ENCODE measurements at places on chromosomes 2 and 18.

- DNase-seq, result no peak
These were observed 157.7 kb downstream of the HNMT start for GRCh38 chr2:138121666-138122661.

DNA sequence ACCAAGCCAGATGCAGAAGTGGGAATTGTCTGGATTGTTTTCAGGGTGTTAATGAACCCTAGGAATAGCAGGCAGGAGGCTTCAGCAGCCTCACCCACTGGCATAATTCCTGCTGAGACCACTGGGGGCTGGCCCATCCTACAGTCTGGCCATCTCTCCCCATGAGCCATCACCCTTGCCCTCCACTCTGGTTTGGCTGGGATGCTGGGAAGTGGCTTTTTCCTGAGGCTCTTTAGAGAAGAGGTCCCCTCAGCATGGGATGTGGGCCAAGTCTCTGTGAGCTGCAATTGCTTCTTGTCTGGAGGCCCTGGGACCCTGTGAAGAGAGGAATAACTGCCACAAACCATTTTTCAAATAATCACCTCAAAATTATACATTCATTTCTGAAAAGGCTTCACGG lies 4.0 kb downstream of the TCF7L1 start:
- DNase-seq, result no peak

DNA sequence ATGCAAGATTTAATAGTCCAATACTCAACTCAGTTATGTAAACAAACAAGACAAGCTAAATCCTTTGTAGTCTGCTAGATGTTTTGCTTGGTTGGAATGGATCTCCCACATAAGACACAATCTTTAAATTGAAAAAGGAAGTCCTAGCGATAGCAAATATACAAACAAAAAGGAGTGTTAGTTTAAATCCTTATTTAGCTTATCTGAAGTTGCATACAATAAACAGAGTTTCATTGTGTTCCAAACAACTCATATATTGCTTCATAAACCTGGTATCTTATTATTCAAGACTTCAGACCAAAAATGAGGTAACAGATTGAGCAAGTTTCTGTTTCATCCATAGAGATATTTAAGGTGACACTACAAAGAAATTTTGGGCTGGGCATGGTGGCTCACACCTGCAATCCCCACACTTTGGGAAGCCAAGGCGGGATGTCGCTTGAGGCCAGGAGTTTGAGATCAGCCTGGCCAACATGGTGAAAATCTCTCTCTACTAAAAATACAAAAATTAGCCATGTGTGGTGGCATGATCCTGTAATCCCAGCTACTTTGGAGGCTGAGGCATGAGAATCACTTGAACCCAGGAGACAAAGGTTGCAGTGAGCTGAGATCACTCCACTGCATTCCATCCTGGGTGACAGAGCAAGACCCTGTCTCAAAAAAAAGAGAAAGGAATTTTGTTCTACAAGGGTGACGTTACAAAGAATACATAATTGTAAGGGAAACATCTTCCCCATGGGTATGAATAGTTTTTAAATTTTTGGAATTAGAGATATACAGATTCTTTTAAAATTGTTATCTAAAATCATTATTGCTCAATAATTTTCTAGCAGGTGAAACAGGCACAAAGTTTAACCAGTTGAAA lies 150.5 kb upstream of the L3MBTL4 start:
- DNase-seq, result no peak

GRCh38 chr2:73451263-73451972 lies 65.8 kb downstream of the ALMS1 start:
- DNase-seq, result no peak

DNA sequence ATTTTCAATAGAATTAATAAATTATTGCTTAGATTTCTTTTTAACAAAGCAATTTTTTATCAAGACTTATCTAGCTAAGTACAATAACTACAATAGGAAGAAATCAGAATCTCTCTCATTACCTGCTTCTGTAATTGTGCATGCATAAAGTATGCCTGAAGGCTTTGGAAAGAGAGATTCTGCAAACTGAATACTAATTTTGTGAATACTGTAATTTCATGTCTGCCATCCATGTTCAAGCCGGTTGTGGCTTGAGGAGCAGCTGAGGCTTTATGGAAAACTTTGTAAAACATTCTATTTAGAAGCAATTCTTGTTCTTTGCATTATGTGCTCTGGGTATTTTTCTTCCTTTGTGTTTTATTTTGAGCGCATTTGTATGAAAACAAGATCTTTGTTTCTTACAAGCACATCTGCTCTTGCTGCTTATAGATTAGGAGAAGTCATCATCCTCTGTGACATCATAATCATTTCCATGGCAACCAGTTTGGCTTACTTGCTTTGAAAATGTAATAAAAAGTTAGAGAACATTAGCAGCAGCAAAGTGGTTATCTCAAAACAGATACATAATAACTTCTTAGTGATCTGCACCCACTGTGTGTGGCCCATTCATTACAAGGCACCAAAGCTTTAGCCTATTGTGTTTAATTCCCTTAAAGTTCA lies 16.0 kb upstream of the IKZF2 start:
- no peak for DNase-seq

- no peak for DNase-seq
These were observed 1.4 kb upstream of the CAPN10 start for GRCh38 chr2:240585101-240585500.

GRCh38 chr2:174063492-174064092 lies 98.4 kb upstream of the SP3 start:
- no peak for DNase-seq

DNA sequence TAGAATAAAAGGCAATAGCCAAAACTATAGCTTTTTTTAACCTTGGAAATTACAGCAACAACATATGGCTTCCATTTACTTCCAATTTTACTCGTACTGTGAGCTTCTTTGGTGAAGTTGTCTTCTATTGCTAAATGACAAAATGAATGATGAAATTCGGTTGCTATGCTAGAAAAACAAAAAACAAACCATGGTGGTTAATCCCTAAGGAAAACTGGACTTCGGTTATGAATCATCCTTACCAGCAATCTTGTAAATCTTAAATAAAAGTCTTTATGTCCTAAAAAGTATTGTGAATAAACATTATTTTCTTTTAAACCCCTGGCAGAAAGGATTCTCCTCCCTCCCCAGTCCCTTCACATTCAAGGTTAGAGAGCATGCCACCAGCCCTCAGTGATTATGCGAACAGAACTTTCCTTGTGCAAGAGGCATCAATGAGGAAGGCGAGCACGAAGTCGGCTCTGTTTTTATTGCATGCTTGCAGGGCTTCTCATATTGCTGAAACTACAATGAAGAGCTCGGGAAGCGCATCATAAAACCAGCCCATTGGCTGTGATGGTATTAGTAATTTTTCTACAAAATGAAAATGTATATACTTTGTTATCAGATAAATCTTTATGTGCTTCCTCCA lies 62.9 kb downstream of the ZNF521 start:
- no peak for DNase-seq

Measured in stimulated activated naive CD4-positive, alpha-beta T cell treated with Interleukin-2 at 50 U/mL for 16 hours (primary cell).